HFFc6 (cell line): ENCODE measurements at places on chromosomes 6 and 20. TPM values are rescaled to one million over a fixed set of nuclear protein-coding genes. Genes with fewer than 3 reads are reported as not detected.
A peak's percentile ranks its signal among the peaks of the same experiment; 100 is the strongest.

- DNase-seq = no peak
These were observed 11.9 kb upstream of the TNFRSF21 start for GRCh38 chr6:47321577-47321976.

DNA sequence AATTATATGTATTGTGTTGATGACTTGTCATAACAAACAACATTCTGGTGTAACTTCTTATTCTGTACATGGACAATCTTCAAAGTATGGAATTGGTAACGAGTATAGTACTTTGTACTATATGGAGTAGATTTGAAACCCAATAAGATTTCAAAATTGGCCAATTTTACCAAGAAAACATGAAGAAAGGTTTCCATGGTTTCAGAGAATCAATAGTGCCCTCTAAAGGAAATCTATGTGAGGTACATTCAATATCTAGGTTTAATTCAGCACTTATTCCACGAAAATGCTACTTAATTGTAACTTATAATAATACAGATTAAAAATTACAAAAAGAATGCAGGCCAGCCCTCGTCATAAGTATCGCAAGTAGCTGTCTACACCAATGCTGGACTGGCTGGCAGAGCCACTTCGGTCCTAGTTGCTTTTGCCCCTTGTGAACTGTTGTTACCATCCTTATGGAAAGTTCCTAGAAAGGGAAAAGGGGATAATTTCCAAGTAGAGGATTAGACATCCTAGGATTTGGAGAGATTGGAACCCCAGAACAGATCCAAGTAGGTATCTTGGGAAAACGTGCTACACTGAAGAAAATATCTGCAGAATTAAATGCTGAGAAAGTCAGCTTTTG is 70.9 kb downstream of the LCA5 start:
- DNase-seq = peak; percentile 19

DNA sequence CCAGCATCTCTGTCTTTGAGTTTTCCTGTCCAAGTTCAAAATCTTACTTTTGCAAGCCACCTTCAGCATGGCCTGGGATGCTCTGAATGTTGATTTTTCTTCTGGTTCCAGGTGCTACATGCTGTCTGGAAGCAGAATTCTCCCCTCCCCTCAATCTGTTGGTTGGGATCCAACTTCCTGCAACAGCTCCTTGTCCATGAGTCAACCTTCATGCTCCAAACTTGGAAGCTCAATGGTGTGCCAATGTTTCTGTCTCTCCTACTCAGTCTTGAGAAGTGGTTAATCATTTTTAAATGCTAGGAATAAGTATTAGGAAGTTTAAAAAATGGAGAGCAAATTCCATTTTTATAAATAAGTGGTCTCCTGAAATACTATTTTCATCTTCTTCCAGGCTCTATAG is 33.2 kb upstream of the PLEKHG1 start:
- no peak for DNase-seq

GRCh38 chr6:38512211-38512610 is 127.5 kb downstream of the BTBD9 start:
- no peak for DNase-seq

- DNase-seq = no peak
These were observed 2.0 kb downstream of the MUC21 start for GRCh38 chr6:30985490-30985889.

DNA sequence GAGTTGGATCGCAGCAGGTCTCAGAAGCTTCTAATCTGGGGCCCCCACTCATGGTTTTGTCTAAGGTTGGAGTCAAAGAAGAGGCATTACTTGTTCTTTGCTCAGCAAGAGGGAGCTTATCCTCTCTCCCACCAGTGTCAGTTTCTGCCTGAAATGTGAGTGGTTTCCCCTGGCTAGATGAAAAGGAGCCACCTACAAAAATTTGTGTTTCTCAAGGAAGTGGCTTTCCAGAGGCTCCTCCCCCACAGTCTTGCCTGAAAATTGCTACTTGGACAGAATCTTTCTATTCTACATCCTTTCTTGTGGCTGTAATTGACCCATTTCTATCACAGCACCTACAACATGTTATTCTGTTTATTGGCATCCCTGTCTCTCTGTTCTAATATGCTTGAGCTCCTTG is 37.9 kb downstream of the SCML4 start:
- DNase-seq = no peak

DNA sequence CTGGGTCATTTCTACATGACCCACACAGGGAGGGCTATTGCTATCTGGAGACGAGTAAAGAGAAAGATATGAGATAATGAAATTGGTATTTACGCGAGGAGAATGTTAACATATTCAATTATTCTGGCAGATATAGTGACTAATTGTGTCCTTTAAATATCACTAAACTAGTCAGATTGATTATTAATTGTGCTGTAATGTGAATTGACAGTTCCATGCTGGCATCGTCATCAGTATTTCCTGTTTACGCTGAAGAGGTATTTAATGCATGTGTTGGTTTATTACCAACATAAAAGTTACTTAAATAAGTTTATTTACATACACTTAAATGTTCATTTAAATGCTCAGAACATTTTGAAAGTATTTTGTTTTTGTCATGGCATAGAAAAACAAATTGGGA is 35.7 kb upstream of the OGFRL1 start:
- DNase-seq = no peak

DNA sequence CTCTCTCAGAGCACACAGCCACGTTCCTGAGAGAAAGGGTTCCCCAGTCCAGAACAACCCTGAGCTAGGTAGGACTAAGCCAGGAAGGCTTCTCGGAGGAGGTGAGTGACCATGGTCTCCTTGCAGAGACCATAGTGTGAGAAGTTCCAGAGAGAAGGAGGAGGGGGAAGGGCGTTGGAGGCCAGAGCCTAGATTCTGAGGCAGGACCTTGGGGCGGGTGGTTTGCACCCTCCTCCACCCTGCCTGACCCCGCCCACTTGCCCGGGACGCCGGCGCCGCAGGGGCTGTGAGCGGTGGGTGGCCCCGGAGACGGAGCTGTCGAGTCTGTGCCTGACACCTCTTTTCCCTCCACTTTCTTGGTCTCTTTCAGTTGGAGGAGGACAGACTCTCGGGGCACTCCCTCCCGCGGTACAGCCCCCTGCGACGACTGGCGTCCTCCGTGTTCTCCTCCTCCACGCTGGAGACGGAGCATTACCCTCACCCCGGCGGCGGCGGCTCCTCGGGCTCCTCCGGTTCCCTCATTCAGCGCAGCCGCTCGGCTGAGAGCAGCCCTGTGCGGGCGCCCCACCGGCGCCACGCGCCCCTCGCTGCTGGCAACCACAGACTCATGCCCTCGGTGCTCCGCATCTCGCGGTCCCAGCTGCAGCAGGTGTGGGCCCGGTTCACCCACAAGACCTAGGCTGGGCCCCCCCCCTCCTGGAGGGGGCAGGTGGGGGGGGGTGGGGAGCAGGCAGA is 26.2 kb downstream of the TTBK1 start:
- DNase-seq = no peak

- no peak for DNase-seq
These were observed 244.4 kb upstream of the HSF2 start for GRCh38 chr6:122154912-122155575.

DNA sequence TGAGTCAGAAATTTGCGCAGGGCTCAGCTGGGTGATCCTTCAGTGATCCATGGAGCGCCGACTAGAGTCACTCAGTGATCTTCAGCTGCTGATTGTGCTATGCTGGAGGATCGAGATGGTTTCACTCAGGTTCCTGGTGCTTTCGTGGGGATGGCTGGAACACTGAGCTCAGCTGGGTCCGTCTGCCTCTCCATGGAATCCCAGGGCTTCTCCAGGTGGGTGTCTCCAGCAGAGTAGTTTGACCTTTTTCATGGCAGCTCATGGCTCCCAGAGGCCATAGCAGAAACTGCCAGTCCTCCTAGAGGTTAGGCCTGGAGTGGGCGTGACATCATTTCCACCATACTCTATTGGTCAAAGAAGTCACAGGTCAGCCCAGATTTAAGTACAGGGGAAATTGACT is 88.8 kb upstream of the SIRPA start:
- no peak for DNase-seq

DNA sequence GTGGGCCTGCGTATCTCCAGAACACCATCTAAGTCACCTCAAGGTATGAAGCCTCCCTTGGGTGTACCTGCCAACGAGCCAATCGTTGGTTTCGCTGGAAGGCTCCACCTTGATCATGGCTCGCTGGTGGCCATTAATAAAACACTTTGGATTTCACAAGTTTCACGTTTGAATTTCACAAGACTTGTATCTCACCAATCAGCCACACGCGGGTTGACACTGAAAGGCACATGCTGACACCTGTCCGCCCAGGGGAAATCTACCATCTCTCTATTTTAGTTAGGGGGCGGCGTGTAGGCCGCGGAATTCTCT is 586 bp upstream of the HMGA1 start:
- DNase-seq = no peak

- no peak for DNase-seq
These were observed 123.9 kb downstream of the INSM1 start for GRCh38 chr20:20491784-20492264.

- DNase-seq = no peak
These were observed 9.4 kb downstream of the RAB5IF start for GRCh38 chr20:36614781-36615557.

- no peak for DNase-seq
These were observed 154.0 kb downstream of the PRL start for GRCh38 chr6:22142856-22143255.

GRCh38 chr6:108476376-108476775 is 84.3 kb upstream of the FOXO3 start:
- no peak for DNase-seq

- no peak for DNase-seq
These were observed 131.5 kb upstream of the MAN1A1 start for GRCh38 chr6:119480961-119481497.

DNA sequence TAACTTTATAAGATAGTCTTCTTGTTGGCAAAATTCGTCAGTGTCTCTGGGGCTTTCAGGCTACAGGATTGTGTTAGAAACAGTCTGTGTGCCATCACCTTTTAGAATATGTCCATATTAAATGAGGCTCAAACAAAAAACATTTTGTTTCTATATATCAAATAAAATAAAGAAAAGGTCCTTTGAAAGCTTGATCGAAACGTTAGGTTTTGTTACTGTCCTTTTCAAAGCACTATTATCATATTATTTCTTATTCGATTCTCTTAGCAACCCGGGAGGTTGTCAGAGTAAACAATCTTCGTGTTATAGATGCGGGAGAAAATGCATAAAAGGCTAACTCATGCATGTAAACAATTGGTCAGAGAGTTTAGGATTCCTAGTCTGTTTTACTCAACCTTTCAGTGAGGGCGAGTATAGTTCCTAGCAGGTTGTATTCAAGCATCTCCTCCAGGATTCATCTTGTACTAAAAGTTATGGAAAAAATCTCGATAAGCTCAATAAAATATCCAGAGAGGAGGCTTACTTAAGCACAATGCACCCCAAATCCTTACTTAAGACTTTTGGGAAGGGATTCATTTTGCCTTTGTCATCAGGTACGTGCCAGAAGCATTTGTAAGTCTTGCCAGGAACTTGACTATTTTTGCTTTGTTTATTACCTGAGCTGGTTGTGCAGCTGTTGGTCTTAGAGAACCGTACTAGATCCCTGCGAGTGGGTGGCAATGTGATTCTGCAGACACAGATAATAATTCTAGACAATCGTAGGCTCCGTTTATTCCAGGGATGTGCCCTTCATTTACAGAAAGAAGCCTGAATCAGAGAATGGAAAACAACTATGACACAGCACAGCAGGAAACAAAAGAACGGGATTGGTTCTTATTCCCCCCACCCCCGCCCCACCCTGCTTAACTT is 159.6 kb upstream of the ZNF217 start:
- no peak for DNase-seq

- DNase-seq = no peak
These were observed 436.7 kb downstream of the MEI4 start for GRCh38 chr6:78089531-78089930.

DNA sequence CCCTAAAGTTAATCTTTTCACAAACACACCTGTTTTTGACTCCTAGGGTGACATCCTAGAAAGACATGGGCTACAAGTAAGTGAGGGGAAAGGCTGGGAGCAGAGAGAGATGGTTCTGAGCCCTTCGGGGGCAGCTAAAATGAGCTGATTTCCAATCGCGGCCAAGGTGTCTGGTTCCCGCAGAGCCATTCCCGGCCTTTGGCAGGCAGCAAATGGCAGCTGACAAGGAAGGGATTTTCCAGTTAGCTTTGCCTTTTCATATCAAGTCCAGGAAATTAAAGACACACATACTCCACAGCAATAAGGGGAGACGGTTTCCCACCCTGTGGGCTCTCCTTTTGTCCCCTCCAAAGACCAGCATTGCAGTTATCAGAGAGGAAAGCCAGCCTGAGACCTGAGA is 228.5 kb downstream of the ZMYND8 start:
- no peak for DNase-seq

DNA sequence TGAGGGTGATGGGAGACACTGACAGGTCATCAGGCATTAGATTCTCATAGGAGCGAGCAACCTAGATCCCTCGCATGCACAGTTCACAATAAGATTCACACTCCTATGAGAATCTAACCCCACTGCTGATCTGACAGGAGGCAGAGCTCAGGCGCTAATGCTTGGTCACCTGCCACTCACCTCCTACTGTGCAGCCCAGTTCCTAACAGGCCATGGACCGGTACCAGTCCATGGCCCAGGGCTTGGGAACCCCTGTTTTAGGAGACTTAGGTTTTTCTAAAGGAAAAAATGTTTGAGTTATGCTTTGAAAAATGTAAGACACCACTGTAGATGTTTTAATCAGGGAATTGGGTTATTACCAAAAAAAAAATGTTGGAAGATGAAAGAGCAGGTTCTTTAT is 6.7 kb downstream of the HLA-E start:
- DNase-seq = no peak

- no peak for DNase-seq
These were observed 89.1 kb downstream of the FUT9 start for GRCh38 chr6:96104910-96105309.

DNA sequence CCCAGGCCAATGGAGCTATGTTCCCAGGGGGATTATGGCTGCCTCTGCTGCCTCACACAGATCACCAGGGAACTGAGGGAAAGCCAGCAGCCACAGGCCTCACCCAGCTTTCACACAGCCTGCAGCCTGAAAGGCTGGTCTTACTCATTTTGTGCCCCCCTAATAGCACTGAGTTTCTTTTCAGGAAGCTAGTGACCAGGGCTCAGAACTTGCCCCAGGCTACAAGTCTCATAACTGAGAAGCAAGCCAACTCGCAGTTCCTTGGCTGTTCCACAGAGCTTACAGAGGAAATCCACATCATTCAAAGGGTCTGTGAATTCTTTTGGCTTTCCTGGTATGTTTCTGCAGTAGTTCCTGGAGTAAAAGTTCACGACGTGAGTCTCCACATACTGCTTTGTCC is 524.8 kb upstream of the GJE1 start:
- peak; percentile 20 for DNase-seq

The PTPRA gene
- total RNA-seq = 44.8 to 49.2 TPM (median 47.8 TPM) in 3 replicates

The PIGU gene
- 23.0 to 26.0 TPM (median 25.2 TPM) in 3 replicates for total RNA-seq

The TNXB gene
- 0.36 to 0.70 TPM (median 0.53 TPM) in 3 replicates for total RNA-seq

The EYS gene
- 0.32 TPM in 1 of 3 replicates, not detected in the others for total RNA-seq

The TAGAP gene
- not detected in 2 replicates for total RNA-seq

The CLPSL1 gene
- total RNA-seq = not detected in 3 replicates

The PLN gene
- not detected in 3 replicates for total RNA-seq

The PAK5 gene
- not detected in 3 replicates for total RNA-seq

The SLC17A9 gene
- total RNA-seq = 32.8 and 44.8 TPM in 2 replicates
